ENCODE measurements at places on chromosomes 7 and 10.
A peak's percentile ranks its signal among the peaks of the same experiment; 100 is the strongest.

GRCh38 chr7:37759526-37759925 lies 76.0 kb downstream of the GPR141 start:
- no peak for DNase-seq

GRCh38 chr10:97590082-97590747 lies 694 bp downstream of the C10orf62 start:
- no peak for DNase-seq

DNA sequence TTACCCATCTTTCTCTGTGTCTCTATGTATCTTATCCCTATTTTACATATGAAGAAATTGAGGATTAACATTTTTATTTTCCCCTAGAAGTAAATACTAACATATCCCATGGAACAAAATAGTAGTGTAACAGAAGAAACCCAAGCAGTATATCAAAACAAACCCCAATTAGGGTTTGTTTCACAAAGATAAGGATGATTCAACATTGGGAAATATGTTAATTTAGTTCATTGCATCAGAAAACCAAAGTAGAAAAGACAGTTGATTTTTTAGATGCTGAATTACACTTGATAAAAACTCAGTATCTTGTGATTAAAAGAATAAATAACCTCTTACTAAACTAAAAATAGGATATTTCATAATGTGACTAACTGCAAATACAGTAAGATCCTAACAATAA lies 87.8 kb downstream of the GLCCI1 start:
- DNase-seq: no peak

DNA sequence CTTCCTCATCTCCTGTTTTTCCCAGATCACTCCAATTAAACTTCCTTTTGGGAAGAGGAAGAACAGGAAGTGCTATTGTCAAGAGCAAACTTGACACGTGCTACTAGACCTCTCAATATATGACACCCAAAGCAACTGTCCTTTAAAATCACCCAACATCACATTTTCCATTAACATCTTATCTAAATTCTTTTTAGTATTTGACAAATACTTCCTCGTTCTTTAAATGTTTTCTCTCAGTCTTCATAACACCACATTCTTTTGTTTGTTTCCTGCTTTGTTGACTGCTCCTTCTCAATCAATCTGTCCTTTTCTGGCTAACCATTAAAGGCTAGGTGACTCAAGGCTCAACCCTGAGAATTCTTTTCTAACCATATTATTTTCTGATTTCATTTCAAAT lies 7.1 kb upstream of the TFPI2 start:
- DNase-seq: no peak

GRCh38 chr7:148049068-148049467 lies 541.5 kb upstream of the C7orf33 start:
- DNase-seq: no peak

DNA sequence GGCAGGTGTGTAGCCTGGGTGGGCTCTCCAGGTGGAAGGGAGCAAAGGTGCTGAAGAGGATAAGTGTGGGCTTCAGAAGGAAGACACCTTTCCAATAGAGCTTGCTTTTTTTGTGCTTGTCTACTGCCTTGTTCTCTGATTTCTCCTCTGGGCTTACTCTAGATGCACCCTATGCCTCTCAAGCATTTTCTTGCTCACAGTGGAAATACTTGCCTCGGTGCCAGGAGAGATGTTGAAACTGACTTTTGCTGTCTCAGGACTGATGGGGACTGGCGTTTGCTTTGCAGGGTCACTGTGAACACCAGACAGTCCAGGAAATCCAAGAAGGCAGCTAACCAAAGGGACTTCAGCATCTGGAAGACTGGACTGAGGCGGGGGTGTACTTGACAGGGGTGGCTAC lies 187.9 kb downstream of the SNX10 start:
- DNase-seq: no peak

DNA sequence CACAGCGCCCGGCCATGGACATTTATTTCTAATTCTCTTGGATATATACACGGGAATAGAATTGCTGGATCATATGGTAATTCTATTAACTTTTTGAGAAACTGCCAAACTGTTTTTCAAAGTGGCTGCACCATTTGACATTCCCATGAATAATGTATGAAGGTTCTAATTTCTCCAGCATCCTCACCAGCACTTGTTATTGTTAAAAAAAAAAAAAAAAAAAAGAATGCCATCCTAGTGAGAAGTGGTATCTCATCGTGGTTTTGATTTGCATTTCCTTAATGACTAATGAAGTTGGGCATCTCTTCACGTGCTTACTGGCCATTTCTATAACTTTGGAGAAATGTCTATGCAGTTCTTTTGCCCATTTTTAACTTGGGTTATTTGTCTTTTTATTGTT lies 13.5 kb downstream of the CNNM2 start:
- no peak for DNase-seq

DNA sequence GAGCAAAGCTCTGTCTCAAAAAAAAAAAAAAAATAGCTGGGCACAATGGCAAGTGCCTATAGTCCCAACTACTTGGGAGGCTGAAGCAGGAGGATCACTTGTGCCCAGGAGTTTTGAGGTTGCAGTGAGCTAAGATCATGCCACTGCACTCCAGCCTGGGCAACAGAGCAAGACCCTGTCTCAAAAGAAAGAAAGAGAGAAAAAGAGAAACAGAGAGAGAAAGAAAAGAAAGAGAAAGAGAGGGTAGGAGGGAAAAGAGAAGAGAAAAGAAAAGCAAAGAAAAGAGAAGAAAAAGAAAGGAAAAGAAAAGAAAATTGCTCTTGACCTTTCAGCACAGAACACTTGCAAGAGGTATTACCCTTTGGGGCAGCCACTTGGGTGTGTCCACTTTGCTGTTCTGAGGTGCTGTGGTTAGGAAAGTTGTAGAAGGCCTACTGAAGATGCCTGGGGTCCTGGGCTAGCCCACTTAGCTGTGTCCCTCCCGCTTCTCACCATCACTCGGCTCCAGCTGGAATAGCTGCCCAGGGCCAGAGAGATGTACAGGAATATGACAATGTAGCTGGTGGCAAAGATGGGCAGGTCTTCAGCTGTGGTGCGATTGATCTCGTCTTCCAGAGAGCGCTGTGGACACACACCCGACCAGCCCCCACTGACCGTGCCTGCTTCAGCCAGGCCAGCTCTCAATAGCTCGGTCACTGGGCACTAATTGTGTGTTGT lies 5.6 kb downstream of the NPC1L1 start:
- no peak for DNase-seq

GRCh38 chr10:130739757-130740145 lies 571.8 kb downstream of the TCERG1L start:
- no peak for DNase-seq

GRCh38 chr10:14742382-14742781 lies 32.3 kb downstream of the FAM107B start:
- DNase-seq: no peak

- DNase-seq: no peak
These were observed 199.6 kb upstream of the SEMA3A start for GRCh38 chr7:84394219-84394618.

DNA sequence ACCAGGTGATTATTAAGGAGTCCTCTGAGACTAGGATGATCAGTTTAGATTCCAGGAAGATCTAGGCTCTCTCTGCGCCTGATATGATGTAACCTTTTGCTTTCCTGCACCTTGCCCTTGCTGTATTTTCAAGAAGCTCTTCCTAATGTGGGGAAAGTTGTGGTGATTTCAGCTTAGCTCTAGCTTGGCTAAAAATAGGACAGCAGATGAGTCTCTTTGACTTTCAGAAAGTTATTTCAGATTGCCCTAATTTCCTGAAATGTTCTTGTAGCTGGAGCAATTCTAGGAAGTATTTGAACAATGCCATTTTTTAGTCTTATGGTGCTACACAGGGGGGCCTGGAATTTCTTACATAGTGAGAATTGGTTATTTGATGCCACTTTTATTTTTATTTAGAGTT lies 3.8 kb downstream of the LCOR start:
- no peak for DNase-seq

DNA sequence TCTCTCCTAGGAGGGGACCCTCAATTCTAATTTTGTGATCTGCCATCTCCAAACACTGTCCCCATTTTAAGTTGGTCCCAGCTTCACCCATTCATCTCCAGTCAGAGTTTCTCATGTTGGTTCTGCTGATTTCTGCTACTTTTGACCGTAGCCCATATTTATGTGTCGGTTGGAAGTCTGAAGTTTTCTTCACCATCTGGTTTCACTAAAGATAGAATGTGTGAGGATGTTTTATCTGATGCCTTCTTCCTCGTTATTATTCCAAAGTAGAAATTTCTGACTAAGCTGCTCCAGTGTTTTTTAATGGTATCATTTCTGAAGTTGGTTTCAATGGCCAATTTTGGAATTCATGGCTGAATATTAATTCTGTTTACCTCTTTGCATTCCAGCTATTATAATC lies 21.3 kb upstream of the IFIT2 start:
- no peak for DNase-seq

GRCh38 chr10:66572700-66573099 lies 353.1 kb upstream of the LRRTM3 start:
- DNase-seq: no peak

- DNase-seq: no peak
These were observed 8.0 kb downstream of the OR9A2 start for GRCh38 chr7:143018931-143019330.

- DNase-seq: no peak
These were observed 19.6 kb downstream of the TTYH3 start for GRCh38 chr7:2651336-2651735.

DNA sequence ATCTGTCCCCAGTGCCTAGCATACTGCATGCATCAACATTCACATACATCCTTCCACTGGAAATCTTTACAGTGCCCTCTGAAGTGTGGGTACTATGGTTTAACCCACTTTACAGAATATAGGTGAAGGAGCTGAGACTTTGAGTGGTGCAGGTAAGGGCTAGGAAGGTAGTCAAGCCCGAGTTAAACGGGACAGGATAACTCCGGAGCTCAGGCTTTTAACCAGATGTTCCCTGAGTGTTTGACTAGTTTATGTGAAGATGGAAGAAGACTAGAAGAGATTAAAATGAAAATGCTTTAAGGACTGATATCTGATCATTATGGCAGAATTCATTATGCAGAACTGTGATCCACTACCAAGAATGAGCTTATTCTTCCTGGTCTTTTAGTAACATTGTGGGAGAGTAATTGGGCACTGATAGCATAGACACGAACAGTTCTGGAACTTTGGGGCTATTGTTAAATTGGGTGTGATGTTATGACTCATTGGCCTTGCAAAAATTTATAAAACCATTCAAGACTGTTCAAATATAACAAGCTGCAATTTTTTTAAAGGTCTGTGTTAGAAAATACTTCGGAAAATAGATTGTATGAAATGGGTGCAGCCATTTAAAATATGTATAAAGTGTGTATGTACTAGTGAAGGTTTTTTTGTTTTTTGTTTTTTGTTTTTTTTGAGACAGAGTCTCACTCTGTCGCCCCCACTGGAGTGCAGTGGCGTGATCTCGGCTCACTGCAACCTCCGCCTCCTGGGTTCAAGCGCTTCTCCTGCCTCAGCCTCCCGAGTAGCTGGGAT lies 4.4 kb downstream of the CUL1 start:
- no peak for DNase-seq

GRCh38 chr10:73810735-73811465 lies 498 bp downstream of the NDST2 start:
- no peak for DNase-seq

DNA sequence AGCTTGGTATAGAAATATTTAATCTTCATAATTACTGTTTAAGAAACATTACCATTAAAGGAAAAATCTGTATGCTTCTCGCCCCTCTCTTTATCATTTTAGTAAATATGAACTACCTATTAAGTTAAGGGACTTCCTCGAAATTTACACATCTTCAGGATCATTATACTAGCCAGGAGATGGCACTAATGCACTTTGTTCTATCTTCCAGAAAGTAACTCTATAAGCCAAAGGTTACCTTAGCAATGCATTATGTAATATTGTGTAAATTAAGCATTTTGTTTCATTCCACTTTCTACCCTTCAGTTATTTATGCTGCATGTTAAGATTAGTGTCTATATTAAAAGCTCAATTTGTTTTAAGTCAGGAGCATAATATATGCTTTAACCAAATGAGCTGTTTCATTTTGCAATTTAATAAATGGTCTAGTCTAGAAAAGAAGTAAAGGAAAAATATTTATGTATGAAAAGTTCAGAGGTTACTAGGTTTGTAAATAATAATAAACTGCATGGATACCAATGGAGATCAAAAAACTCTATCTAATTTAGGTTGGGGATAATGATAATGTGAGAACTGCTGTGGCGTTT lies 128.5 kb downstream of the ANKRD7 start:
- peak; percentile 8 for DNase-seq

DNA sequence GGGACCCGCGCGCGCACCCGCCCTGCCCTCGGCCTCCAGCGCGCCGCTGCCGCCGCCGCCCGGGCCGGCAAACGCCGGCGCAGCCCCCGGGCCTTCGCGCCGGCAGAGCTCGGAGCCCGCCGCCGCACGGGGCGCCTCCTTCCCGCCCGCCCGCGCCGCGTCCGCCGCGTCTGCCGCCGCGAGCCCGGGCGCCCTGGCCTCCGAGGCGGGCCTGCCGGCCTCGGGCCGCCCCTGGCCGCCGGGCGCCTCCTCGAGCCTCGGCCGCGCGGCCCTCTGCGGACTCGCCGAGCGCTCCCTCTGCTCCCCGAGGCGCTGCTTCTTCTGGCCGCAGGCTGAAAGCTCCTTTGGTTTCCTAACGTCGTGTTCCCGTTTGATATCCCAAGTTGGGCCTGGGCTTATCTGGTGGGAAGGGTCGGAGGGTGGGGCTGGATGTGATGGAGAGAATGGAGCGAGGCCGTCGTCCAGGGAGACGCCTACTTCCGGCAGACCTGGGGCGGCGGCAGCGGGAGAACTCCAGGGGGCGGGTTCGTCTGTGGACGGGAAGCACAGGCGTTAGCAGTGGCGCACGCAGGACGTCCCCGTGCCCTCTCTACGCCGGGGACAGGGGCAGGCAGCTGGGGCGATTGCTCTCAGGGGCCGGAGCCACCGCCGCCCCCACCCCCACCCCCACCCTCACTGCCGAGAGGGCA lies 221.0 kb downstream of the PHTF2 start:
- DNase-seq: peak; percentile 70

- no peak for DNase-seq
These were observed 587.0 kb downstream of the SDK1 start for GRCh38 chr7:3888096-3888495.

DNA sequence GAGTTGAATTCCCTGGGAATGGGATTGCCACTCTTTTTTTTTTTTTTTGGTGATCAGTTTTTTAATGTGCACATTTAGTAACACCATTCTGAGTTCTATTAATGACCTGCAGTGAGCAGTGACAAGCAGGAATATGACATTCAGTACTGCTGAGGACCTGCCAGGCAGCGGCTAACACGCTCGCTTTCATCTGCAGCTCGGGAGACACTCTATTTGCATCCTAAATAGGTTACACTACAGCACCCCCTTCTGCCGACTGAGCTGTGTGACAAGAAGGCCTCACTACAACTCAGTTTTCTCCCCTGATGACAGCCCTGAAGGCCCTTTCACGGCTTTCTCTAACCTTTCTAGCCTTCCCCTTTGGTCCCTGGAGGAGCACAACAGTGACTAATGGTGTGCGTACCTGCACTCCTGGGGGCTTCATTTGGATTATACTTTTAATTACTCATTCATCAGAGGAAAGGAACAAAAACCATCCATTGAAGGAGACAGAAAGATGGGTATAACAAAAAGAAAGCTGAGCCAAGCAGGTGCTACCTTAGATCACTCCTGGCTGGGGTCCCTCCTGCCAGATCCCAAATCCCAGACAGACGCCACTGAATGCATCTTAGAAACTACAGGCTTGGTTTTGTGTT lies 872.4 kb downstream of the LRMDA start:
- peak; percentile 65 for DNase-seq

GRCh38 chr10:57247271-57247670 lies 886.2 kb upstream of the ZWINT start:
- DNase-seq: no peak

- DNase-seq: no peak
These were observed 189.6 kb downstream of the GPAM start for GRCh38 chr10:111993872-111994426.
